ENCODE measurements at places on chromosomes 2 and 18.

GRCh38 chr2:191126386-191127085, 24.3 kb downstream of the STAT4 start:
- no peak for DNase-seq

- DNase-seq, result no peak
Observed at GRCh38 chr18:37381554-37381953, 184.0 kb downstream of the CELF4 start.

DNA sequence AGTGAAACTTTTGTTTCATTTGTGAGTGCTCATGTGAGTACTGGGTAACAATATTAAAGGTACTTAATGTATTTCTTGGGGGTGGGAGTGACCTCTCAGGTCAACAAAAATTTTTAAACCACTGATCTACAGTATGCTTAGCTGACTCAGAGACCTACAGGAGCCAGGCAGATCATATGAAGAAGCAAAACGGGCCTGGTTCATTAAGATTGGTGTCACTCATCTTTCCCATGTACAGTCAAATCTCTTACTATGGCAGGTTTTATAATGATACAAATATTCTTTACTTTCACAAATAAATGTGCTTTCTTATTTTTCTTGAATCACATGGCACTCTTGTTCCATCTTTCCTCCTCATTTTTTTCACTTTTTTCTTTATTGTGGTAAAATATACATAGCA, 7.7 kb upstream of the TMSB10 start:
- DNase-seq, result no peak

DNA sequence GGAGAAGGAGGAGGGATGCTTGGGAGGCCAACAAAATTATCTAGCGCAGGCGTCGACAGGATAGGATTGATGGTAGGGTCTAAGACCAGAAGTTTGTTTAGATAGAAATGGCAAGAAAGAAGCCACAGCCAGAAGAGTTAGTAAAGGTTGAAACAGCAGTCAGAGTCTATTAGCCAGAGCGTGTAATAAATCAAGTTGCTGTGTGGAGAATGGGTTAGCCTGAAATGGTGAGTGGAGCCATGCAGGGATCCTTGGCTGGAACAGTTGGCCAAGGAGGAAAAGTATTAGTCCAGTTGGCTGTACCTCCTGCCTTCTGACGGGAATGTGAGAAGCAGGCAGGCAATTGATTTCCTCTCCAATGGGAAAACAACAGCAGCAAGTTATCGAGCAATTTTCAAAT, 190.7 kb upstream of the CCDC68 start:
- no peak for DNase-seq

- DNase-seq, result no peak
Observed at GRCh38 chr2:27583390-27583915, 611 bp downstream of the ZNF512 start.

DNA sequence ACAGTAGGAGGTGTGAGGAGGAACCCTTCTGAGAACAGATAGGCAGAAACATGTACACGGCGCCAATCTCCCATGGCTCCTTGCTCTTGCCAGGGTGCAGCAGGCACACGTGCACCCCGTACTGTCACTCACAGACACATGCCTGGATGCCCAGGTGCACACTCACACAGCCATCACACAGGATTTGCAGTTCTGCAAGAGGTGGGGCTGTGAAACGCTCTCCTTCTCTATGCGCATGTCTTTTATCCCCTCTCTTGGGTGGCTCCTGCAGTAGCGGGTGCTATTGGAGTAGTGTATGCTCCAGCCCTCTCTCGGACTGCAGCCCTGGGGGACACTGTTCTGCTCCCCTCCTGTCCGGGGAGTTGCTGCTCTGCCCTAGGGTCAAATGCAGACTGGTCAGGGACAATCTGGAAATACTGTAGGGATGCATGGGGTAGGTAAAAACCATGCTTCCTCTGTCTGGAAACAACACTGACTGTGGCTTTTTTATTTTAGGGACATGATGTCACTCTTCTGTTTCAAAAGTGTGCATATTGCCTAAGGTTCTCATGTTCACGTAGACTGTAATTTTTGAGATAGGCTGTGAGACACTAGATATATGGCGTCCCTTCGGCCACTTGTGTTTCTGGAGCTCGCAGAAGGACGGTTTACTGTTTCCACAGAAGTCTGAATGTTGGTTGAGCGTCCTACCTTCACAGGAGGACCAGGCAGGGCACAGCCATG, 118.5 kb downstream of the PRKCE start:
- no peak for DNase-seq

Measured in substantia nigra (tissue), 51 donors.